ENCODE measurements at places on chromosomes 12 and 14.

DNA sequence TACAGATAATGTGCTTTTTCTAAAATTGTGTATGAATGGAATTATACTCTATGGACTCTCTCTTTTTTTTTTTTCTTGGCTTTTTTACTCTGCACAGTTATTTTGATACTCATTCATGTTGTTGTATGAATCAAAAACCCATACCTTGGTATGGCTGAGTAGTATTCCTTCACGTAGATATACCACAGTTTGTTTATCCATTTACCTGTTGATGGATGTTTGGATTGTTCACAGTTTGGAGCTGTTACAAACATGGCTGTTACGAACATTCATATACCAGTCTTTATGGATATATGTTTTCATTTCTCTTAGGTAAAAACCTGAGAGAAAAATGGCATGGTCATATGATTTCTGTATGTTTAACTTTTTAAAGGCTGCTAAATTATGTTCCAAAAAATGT, 43.2 kb downstream of the TMTC3 start:
- DNase-seq = no peak

GRCh38 chr12:52168019-52168717, 23.6 kb downstream of the KRT80 start:
- DNase-seq = peak; percentile 75

DNA sequence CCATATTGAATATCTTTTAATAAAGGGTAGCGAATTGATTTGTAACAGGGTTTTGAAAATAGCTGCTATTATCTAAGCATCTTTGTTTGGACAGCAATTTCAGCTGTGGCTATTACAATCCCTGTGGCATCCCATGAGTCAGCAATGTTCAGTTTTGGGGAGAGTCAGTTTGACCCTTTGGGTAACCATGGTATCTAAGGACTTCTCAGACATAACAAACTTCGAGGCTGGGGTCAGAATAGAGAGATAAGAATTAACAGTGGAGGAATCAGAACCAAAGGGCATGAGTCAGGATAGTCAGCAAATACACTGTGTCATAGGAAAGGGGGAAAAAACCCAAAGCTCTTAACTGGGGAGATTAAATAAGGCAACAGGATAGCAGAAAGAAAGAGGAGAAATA, 11.7 kb upstream of the PTHLH start:
- peak; percentile 66 for DNase-seq

GRCh38 chr14:55336162-55336561, 64.9 kb downstream of the FBXO34 start:
- DNase-seq = peak; percentile 40

DNA sequence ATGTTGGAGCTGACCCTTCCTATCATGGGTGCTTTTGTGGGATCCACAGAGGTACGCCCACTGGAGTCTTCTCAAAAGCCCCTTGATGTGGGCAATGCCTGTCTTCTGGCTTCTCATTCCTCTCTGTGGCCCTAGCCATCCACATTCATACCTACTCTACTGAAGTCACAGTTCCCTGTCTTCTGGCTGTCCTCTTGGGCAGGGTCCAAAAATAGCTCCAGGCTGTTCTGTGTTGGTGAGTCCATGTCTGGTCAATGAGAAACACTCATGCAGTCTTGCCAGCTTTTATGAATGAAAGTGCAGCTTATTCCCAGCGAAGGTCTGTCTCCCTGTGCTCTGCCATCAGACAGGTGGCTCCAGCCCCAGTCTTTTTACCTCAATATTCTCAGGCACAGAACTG, 135.9 kb upstream of the MDM1 start:
- DNase-seq = no peak

GRCh38 chr12:25382311-25383106, 131.8 kb upstream of the KRAS start:
- DNase-seq = no peak

DNA sequence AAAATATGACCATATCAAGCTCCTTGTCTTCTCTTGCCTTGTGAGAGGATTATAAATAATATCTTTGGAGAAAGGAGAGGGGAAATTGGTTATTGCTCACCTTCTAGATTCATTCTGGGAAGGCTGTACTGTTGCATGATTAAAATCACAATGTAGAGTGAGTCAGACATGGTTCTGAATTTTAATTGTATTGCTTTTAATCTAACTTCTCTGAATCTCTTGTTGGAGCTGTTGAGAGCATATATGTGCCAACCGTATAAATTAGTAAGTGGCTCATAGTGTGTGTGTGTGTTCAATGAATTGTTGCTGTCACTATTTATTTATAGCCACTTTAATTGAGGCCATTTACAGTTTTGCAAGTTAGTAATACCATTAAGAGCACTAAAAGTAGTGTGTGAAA, 56.1 kb downstream of the KCNJ8 start:
- no peak for DNase-seq

DNA sequence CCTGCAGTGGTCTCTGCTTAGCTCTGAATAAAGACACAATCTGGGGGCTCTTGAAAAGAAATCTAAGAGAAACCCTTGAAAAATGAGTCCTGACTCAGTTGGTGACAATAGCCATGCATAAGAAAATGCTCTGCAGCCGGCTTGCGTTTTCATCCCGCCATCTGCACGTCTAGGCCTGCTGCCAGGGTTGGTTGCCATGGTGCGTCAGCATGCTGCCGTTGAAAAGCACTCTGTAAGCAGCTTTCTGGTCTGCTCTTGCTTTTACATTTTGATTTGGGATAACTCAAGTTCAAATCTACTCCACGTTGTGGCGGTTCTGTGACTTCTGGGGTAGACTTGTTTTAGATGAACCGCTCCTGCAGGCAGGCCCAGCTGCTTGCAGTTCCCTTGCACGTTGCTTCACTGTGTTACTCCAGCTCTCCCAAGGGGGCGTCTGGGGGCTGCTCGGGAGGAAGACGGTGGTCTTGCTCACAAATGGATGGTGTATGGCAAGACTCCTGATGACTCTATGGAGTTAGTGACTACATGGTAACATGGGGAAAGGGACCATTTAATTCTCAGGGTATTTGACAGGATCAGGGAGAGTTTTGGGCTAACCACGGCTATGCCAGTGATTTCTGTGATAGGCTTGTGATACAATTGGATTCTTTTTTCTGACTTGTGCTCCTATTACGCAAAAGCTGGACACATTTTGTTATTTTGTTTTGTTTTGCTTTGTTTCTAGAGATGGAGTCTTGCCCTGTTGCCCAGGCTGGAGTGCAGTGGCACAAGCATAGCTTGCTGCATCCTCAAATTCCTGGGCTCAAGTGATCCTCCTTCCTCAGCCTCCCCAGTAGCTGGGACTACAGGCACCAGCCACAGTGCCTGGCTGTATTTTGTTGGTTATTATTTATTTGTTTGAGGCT, 15.8 kb downstream of the WNT5B start:
- no peak for DNase-seq

DNA sequence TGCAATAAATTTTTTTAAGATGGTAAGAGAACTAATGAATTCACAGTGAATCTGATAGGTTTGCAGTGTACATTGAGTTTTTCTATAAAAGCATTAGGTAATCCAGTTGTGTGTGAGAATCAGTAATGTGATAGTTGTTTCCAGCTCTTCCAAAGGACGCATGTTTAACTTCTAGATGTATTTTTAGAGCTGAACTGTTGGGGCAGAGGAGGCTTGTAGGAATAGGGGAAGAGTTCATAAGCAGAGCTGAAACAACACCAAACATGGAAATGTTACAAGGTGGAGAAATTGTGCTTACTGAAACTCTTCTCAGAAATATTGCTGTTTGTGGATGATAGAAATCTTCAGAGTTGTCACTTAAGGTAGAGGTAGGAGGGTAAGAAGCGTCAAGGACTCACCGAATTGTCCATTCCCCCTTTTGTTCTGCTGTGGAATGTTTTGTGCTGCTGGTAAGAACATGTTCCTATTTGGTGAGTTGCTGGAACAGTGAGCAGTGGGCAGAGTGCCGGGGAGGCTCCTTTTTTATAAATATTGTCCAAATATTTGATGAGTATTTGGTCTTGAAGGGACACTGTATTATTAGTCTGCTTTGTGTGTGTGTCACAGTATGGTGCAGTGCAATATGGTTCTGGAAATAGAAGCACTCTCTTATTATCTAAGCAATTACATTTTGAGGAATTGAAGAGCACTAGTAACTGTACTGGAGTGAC, 76.7 kb downstream of the ANO6 start:
- no peak for DNase-seq

- DNase-seq = peak; percentile 44
These were observed 217.1 kb upstream of the BTG1 start for GRCh38 chr12:92362785-92363184.

- DNase-seq = no peak
These were observed 22.9 kb upstream of the ARL1 start for GRCh38 chr12:101430456-101430855.

- no peak for DNase-seq
These were observed 2.6 kb downstream of the MLEC start for GRCh38 chr12:120689397-120690082.

- DNase-seq = peak; percentile 69
These were observed 738 bp downstream of the CKAP4 start for GRCh38 chr12:106246891-106247673.

GRCh38 chr14:41785696-41786095, 179.0 kb downstream of the LRFN5 start:
- DNase-seq = no peak

GRCh38 chr14:58138714-58139482, 13.1 kb downstream of the ARMH4 start:
- no peak for DNase-seq

GRCh38 chr12:70332236-70332635, 33.9 kb upstream of the KCNMB4 start:
- peak; percentile 31 for DNase-seq

- no peak for DNase-seq
These were observed 15.0 kb upstream of the CDKN3 start for GRCh38 chr14:54381821-54382220.

- peak; percentile 46 for DNase-seq
These were observed 453.9 kb upstream of the MGAT4C start for GRCh38 chr12:86710109-86710508.

GRCh38 chr14:100694579-100695422, 31.9 kb upstream of the DLK1 start:
- DNase-seq = no peak

DNA sequence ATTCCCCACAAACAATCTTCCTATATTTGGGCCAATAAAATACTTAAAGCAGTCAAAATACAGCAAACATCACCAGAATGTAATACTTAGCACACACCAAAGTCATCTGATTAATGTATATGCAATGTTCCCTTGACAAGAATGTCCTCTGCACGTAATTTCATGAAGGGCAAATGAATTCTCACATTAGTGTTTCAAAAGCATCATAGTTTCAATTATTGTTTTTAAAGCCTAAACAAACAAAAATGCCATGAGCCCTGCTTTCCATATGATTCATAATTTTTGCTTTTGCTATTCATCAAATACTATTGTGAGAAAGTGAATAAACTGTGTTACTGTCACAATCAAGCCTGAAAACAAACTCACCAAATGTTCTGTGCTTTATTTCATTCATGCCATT, 156.0 kb downstream of the EPS8 start:
- no peak for DNase-seq

DNA sequence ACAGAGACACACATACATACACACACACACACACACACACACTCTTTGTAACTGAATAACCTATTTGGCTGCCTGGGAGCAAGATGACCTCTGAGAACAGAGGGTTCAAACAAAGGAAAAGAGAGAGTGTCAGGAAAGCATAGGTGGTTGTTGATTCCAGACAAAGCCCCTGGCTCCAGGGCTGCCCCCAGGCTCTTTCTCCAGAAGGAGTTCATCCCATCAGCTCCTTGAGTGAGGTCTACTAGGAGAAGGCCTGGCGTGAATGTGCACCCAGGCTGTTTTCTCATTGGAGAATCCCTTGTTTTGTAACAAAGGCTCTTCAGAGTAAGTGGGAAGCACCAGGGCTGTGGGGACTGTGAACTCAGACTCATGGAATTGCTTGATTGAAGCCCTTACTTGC, 151.9 kb downstream of the EMP1 start:
- DNase-seq = no peak

DNA sequence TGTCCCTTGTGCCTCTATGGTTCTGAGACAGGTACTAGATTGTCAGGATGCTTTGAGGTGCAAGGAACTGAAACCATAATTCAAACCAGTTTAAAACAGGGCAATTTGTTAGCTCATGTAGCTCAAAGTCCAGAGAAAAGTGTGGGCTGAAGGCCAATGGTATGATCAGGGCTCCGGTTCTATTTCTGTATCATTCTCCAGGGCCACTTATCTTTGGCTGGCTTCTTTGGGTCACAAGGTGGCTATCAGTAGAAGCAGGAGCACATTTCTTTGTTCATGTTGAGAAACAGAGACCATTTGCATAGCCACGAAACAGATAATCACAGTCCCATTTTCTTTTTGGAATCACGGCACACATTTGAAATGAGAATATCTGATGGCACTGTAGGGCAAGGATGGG, 294.9 kb downstream of the ETNK1 start:
- DNase-seq = no peak

DNA sequence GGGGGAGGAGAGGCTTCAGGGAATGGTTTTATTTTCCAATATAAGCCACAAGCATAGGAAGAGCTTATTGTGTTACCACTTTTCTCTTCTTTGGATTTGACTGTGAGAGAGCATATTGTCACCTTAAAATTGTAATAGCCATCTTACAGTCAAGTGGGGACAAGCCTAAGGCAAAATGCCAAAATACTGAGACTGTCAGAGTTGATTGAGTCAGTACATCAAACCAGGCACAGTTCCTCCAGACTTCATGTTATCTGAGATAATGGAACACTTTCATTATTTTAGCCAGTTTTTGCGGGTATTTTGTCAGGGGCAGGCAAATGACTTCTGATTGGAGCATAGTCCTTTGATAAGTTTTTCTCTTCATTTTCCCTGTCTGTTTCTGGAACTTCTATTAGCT, 19.5 kb upstream of the NUBPL start:
- no peak for DNase-seq

DNA sequence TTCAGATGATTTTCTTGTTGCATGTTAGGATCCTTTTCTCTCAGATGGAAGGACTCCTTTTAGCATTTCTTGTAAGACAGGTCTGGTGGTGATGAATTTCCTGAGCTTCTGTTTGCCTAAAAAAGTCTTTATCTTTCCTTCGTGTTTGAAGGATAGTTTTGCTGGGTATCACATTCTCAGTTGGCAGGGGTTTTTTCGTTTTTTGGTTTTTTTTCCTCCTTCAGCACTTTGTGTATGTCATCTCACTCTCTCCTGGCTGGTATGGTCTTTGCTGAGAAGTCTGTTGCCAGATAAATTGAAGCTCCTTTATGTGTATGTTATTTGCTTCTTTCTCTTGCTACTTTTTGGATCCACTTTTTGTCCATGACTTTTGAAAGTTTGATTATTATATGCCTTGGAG, 15.6 kb upstream of the TXNRD1 start:
- DNase-seq = no peak

GRCh38 chr12:80761838-80762237, 45.1 kb downstream of the MYF5 start:
- no peak for DNase-seq

- no peak for DNase-seq
These were observed 2.6 kb downstream of the LRRC10 start for GRCh38 chr12:69608114-69608513.

DNA sequence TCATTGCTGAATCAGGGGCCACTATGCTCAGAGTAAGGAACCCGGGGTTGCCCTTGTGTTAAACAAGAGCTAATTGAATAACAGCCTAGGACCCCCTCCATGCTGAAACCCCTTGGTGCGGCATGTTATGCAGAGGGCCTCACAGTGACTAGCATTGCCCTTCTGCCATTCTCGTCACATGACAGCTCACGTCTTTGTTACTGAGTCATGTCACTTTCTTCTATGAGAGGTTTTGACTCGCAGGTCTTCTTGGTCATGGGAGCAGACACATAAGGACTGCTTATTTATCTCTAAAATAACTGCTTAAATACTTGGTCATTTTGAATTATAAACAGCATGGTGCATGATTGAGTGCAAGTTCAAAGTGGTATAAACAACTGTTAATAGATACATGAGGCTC, 24.9 kb downstream of the TCTN1 start:
- no peak for DNase-seq

- DNase-seq = no peak
These were observed 16.1 kb downstream of the SLC35E3 start for GRCh38 chr12:68761901-68762630.
